ENCODE measurements at places on chromosomes 7 and 10. TPM values are rescaled to one million over a fixed set of nuclear protein-coding genes. Genes with fewer than 3 reads are reported as not detected.

PDE6C gene
- not detected for total RNA-seq

SCART1 gene
- total RNA-seq: 5.3 TPM

NYAP1 gene
- total RNA-seq: 0.68 TPM

CYP3A4 gene
- total RNA-seq: not detected

OR9A2 gene
- not detected for total RNA-seq

ACTL6B gene
- not detected for total RNA-seq

OR2A12 gene
- total RNA-seq: not detected

RSPH10B gene
- 0.44 TPM for total RNA-seq

CDCA7L gene
- 12.0 TPM for total RNA-seq

UPK3BL2 gene
- total RNA-seq: 132 TPM

CPED1 gene
- total RNA-seq: 61.4 TPM

YAE1 gene
- 24.8 TPM for total RNA-seq

RBP3 gene
- not detected for total RNA-seq

FAM237B gene
- total RNA-seq: not detected

AEBP1 gene
- total RNA-seq: 131 TPM

TET1 gene
- total RNA-seq: 4.8 TPM

DNA sequence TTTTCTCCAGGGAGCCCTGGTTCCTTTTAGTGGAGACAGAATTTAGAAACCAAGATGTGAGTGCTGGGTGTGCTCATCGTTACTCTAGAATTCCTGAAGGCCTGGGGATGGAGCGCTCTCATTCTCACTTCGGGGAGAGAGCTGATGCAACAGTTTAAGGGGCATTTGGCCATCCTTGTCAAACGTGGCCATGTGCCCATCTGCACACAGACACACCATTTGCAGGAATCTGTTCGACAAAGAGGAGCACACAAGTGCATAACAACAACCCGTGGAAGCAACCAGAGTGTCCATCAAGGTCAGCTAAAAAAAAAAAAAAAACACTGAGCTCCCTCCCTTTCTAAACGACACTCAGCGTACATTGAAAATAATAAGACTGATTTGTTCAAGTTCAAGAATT is 23.0 kb upstream of the RET start:
- no peak for DNase-seq

- DNase-seq: no peak
Measured at GRCh38 chr10:117928741-117929140, 118.0 kb downstream of the RAB11FIP2 start.

GRCh38 chr10:111211706-111212105 is 134.9 kb downstream of the ADRA2A start:
- no peak for DNase-seq

DNA sequence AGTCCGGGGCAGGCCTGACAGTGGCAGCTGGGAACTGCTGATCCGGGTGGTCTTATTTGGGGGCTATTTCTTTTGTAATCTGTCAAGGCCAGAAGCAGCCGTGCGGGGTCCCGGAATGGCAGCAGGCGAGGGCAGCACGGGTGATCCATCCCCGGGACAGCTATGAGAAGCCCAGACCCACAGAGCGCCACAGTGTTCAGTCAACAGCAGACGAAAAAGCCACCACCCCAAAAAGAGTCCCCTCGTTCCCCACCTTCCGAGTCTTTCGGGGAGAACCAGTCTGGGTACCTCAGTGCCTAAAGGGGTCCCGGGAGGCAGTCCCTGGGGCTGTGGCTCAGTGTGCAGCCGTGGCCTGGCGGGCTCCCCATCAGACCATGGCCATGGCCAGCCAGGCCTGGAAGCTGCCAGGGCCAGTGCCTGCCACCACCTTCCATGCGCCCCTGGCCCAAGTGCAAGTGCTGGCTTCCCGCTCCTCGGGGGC is 125.1 kb upstream of the KCTD7 start:
- DNase-seq: no peak

- DNase-seq: no peak
Measured at GRCh38 chr7:30797176-30798040, 26.2 kb downstream of the MINDY4 start.

DNA sequence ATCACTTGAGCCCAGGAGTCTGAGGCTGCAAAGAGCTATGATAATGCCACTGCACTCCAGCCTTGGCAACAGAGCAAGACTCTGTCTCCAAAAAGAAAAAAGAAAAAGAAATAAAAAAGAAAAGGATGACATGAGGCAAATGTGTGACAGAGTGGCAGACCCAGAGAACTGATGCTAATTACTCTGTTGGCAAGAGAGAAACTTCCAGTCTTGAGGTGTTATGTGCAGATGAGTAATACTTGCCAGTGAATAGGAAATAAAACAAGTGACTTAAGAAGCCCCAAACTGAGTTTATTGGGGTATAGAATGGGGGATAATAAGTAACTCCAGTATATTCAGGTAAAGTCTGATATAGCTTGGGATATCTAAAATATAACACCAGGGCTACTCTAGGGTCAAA is 9.5 kb upstream of the ANXA7 start:
- DNase-seq: no peak

- no peak for DNase-seq
Measured at GRCh38 chr10:96413151-96413787, 54.5 kb upstream of the OPALIN start.

- no peak for DNase-seq
Measured at GRCh38 chr10:92880917-92881316, 32.6 kb downstream of the EXOC6 start.

GRCh38 chr7:151888079-151889067 is 11.5 kb upstream of the PRKAG2 start:
- DNase-seq: no peak

DNA sequence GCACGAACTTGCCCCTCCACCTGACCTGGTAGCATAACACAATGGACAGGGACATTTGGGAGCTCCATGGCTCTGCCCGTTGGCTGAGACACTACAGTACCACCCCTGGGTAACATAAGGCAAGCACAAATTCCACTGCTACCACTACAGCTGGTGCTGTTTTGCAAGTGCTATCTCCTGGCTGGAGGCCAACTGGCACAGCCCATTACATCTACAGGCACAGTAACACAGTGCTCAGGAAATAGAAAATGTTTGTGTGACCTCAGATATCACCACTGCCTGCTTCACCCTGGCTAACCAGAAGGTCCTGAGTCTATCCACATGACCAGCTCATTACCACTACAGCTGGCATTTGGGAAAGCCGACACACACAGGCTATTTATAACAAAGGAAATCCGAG is 631.1 kb upstream of the MBL2 start:
- DNase-seq: peak; percentile 45

GRCh38 chr10:16297642-16298041 is 139.2 kb upstream of the PTER start:
- no peak for DNase-seq

- DNase-seq: no peak
Measured at GRCh38 chr7:90194911-90195809, 16.4 kb upstream of the STEAP2 start.

GRCh38 chr10:18323916-18324315 is 183.7 kb downstream of the CACNB2 start:
- DNase-seq: no peak

DNA sequence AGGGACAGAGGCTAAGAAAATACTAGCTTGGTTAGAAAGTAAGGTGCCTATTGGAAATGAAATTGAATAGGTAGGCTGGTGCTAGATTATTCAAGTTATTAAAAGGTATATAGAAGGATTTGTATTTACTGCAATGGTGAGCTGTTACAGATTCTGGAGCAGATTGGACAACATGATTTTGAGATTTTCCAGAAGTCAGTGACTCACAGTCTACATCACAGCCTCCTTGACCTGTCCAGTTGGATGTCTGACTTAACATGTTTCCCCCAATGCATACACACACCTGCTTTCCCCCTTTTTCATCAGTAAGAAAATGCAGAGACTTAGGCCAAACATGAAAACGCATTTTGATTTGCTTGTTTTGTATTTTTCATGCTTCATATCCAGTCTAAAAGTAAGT is 33.4 kb downstream of the STARD3NL start:
- DNase-seq: no peak

DNA sequence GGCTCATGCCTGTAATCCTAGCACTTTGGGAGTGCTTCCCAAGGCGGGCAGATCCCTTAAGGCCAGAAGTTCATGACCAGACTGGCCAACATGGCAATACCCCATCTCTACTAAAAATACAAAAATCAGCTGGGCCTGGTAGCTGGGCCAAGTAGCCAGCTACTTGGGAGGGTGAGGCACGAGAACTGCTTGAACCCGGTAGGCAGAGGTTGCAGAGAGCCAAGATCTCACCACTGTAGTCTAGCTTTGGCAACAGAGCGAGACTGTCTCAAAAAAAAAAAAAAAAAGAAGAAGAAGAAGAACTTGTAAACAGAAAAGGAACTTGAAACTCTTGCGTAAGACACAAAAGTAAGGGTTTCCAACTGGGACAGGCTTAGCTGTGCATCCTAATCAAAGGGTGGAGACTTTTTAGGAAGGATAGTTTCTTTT is 5.6 kb upstream of the IFIT2 start:
- DNase-seq: no peak

GRCh38 chr10:51619365-51619764 is 80.0 kb downstream of the CSTF2T start:
- no peak for DNase-seq

DNA sequence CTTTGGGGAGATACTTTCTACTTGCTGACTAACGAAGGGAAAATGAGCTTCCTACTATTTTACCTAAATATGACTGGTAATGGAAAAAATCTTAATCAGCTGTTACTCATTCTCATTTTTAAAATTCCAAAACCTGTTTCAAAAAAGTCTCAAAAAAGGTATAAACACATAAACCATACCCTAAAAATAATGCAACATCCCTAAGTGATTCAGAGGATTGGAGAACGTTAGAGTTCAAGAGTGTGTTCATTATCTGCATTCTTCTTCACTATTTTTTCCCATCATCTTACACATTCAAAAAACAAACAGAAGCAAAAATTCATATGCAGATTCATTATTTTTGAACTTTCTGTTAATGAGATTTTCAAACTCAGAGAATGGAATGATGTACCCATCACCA is 150.4 kb upstream of the GNAI1 start:
- DNase-seq: no peak

- DNase-seq: no peak
Measured at GRCh38 chr10:77637532-77638320, at the start of gene KCNMA1. Gene KCNMA1 (minus strand): TSS chr10:77637808.

DNA sequence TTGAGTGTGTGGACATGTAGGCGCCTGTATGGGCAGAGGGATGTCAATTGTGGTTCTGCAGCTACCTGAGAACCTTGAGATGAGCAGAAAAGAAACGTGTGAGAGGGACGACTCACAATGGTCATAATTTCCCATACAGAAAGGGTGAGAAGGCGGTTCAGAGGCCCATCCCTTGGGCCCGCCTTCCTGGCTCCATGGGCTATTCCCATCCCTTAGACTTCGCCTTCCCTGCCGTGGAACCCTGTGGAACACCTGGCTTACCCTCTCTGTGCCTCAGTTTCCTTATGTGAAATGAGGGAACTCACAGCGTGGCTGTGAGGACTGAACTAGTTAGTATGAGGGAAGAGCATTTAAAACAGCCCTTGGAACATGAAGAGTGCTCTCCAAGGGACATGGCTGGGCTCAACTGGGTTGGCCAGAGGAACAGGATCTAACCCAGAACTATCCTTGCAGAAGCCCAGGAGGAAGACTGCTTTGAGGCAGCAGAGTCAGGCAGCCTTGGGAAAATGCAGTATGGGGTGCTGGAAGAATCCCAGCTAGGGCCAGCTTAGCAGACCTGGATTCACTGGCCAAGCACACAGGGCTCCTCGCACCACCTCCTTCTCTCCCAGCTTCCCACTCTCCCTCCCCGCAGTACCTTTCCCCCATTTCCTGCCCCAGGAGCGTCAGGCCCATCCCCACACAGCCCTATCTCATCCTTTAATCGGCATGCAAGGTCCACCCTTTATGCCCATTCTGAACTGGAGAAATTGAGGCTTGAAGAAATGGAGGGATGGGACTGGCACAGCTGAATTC is 11.1 kb upstream of the ZMIZ1 start:
- no peak for DNase-seq

DNA sequence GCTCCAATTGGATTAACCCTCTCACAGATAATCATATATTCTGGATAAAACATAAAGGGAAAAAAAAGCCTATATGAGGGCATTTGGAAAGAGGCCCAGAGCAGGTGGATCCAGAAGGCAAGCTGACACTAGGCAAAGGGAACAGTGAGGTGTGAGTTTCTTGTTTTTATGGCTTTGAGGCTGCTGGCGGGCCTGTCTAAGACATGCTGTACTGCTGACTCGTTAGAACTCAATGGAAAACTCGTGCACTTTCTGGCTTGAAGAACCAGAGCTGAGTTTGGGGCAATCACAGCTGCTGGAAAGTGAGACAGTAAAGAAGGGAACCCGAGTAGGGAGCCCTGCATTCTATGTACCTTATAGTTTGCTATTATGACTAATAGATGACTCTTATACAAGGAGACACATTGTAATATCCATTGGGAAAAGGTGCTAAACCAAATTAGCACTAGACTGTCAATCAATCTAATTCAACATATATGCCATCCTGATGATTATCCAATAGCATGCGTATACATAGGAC is 637.1 kb downstream of the GATA3 start:
- DNase-seq: no peak

- no peak for DNase-seq
Measured at GRCh38 chr7:28036696-28037095, 143.9 kb downstream of the JAZF1 start.

GRCh38 chr10:75972491-75973276 is 541.3 kb downstream of the LRMDA start:
- no peak for DNase-seq

- no peak for DNase-seq
Measured at GRCh38 chr7:69859342-69859741, 261.1 kb downstream of the AUTS2 start.

GRCh38 chr10:26407406-26407969 is 30.7 kb upstream of the APBB1IP start:
- DNase-seq: no peak
